Type B pancreatic cell (in vitro differentiated cells): ENCODE measurements at places on chromosomes 5 and 9. TPM values are rescaled to one million over a fixed set of nuclear protein-coding genes. Genes with fewer than 3 reads are reported as not detected.

DNA sequence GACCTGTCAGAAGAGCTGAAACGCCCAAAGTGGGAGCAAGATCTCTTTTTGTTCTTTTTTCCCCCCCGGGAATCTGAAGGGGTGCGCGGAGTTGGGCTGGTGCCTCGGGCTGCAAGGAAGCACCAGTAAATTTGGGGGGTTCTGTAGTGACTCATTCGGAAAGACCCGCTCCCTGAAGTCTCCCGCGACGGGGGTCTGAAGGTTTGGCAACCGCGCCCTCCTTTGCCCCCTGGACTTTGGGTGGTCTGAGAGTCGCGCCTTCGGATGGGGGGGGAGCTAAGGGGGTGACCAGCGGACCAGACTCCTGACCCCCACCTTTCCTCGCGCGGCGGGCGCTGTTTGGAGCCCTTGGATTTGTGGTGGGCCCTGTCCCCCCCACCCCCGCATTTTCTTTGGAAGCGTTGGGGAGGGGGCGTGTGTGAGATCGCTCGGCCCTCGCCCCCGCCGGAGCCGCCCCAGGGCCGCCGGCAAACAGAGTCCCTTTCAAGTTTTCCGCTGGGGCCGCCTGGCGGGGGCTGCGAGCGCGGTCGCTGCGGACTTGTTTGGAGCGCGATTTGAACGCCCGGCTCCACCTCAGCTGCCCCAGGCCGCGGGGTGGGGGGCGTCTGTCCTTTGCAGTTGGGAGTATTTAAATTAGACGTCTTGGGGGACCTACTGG is 2.0 kb downstream of the CXXC5 start:
- peak overlapping the region; percentile 98 for H3K4me3 ChIP-seq
- H3K27ac ChIP-seq, result peak overlapping the region; percentile 91
- peaks cover 45% of the 10 kb centered on the region for H3K4me1 ChIP-seq
- H3K36me3 ChIP-seq, result no peaks in the 10 kb centered on the region
- H3K27me3 ChIP-seq, result peaks cover 4% of the 10 kb centered on the region
- DNase-seq, result no peak

DNA sequence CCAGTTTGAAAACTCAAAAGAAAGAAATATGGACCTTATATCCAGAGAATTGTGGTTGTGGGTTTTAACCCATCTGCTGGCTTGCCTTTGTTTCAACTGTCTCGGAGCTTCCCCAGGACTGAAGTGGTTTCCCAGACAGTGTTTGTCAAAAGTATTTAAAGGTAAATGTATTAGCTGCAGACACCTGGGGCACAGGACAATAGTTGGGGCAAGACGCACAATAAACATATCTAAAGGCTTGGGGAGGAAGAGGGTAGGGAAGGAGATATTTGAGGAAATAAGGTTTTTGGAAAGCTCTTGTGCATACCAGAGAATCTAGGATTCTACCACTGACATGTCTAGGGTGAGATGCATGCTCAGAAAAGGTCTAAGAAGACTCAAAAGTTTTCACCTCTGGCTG is 99.0 kb downstream of the ADAMTS2 start:
- H3K4me3 ChIP-seq, result no peak overlapping the region
- H3K27me3 ChIP-seq, result no peaks in the 10 kb centered on the region
- H3K4me1 ChIP-seq, result peaks cover 4% of the 10 kb centered on the region
- no peaks in the 10 kb centered on the region for H3K36me3 ChIP-seq
- DNase-seq, result no peak

DNA sequence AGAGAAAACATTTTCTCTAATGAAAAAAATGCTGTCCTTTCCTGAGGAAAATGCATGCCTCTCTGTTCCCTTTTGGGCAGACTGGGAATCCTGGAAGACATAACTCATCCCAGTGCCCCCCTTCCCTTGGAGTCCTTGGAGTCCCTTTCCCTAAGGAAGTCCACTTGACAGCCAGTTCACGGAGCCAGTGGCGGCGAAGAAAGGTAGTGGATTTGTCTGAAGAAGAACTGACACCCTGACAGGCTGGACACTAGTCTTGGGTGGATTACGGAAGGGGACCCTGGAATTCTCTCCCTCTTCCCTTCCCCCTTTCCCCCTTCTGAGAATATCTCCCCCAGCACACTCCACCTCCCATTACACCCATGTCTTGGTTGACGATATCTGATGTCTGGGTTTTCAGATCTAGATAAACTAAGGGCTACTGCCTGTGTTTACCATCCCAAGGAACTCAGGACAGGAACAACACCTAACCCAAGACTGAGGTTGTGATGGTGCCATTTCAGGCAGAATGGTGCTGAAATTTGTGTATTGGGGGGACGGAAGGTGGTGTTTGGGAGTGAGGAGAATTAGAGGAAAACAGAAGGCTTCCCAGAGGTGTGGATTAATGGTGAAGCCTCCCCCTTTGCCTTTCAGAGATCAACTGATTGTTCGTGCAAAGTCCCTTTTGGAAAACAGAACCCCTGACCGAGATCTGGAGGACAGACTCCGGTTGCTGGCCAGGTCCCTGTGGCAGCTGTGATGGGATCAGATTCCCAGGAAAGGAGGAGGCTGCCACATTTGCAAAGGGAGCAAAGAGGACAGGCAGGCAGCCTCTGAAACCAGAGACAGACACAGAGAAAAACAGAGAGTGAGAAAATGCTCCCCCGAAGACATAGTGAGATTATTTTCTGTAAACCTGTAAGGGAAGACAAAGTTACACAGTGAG is 704 bp downstream of the SPARC start:
- H3K36me3 ChIP-seq, result peaks cover 11% of the 10 kb centered on the region
- H3K4me3 ChIP-seq, result peak overlapping the region; percentile 97
- peaks cover 8% of the 10 kb centered on the region for H3K27me3 ChIP-seq
- no peak for DNase-seq

DNA sequence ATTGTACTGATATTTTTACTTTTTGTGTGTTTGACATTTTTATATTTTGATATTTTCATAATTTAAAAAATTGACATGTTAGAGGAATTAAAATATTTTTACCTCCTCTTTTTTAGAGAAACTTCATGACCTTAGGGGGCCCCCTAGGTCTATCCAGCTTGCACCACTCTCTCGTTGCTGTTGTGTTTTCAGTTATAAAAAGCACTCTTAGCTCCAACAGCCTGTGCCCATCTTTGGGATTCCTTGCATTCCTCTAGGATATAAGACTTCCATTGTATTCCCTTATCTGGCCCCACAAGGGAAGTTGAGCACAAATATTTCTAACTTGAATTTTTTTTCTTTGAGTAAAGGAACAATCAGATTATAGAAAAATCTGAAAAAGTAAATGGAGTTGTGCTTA is 245.3 kb downstream of the SH3GL2 start:
- H3K36me3 ChIP-seq, result no peaks in the 10 kb centered on the region
- no peak overlapping the region for H3K4me3 ChIP-seq
- no peak for DNase-seq
- H3K27me3 ChIP-seq, result peaks cover 3% of the 10 kb centered on the region

- H3K36me3 ChIP-seq, result peaks cover 6% of the 10 kb centered on the region
- DNase-seq, result no peak
- peaks cover 28% of the 10 kb centered on the region for H3K4me1 ChIP-seq
- H3K27me3 ChIP-seq, result no peaks in the 10 kb centered on the region
Observed at GRCh38 chr5:154388842-154389241, 57.0 kb upstream of the SAP30L start.

DNA sequence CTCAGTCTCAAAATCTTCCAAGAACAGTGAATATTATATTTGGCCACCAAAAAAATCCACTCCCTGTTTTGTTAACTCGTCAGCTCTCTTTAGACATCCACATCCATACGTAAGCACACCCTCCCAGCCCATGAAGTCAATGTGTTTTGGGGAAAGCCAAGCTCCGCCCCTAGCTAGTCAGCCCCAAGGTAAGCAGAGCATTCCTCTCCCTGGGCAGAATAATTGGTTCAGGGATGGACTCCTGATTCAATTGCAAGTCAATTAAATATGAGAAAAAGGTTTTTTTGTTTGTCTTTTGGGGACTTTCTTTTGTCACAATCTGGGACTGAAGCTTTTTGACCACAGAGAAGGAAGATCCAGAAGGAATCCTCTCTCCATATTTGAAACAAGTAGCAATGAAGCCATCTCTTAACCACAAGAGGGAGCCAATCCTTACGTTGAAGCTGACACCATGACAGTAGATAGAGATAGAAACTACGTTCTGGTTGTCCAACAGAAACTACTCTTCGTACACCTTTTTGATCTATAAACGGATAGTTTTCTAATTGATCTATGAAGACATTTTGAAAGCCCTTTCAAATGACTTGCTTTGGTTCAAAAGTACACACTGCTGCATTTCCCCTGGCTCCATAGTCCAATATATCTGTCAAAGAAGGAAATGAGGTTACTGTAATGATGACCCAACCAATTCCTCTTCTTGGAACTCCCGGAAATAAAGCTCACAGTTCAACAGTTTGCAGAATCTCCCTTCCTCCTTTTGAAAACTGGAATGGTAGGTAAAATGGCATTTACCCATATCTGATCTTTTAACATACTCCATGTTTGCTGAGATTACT is 166.4 kb downstream of the TLE1 start:
- H3K36me3 ChIP-seq, result no peaks in the 10 kb centered on the region
- no peak overlapping the region for H3K27ac ChIP-seq
- no peak overlapping the region for H3K4me3 ChIP-seq

DNA sequence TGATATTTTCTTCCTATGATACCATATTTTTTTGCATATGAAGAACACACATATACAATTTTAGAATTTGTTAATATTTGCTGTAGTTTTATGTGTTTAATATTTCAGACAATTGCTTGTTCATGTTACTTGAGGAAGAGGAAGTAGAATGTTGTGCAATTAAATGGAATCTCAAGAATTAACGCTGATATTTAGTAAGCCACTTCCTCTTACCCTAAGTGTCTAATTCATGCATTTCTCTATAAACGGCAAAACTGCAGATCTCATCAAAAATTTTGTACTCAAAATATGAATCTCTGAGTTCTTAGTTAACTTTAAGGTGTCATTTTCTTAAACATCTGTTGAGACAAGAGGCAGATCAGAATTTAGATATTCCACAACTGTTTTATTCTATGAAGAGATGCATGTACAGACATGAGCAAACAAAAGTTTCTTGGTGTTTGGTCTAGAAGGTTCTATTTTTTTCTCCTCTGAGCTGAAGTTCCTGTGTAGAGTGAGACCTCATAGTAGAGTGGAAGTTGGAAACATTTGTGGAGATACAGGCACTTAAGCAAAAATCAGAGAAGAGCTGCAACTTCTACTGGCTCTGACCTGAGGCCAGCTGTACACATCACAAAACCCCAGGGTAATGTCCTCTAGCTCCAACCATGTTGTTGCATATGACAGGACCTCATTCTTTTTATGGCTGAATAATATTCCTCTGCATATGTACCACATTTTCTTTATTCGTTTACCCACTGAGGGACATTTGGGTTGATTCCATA is 16.6 kb upstream of the TGFBI start:
- peak overlapping the region; percentile 25 for H3K27ac ChIP-seq
- H3K36me3 ChIP-seq, result no peaks in the 10 kb centered on the region

DNA sequence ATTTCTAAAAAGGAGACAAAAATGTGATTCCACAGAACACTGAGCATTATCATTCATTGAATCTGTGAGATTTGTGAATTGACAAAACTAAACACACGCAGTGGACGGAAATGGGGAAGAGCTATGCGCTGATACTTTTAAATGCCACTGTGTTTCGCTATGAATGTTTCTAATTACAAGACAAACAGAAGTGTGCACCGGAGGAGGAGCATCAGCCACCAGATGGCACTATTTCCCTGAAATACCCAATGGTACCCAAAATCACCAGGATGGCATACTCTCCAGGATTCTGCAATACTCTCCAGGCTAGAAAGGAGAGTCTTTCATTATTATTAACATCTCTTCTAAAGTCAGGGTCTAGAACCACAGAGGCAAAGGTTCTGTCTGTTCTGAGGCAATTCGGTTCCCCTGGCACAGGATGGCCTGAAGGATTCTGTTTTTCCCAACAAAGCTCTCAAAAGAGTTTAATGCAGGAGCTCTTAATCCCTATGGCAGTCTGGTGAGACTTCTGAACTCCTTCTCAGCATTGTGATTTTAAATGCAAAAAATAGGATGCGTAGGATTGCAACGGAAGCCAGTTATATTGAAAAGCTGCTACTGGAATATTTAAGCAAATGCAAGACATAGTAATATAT is 13.8 kb upstream of the PUM3 start:
- no peak overlapping the region for H3K4me3 ChIP-seq
- H3K4me1 ChIP-seq, result peaks cover 6% of the 10 kb centered on the region
- no peak overlapping the region for H3K27ac ChIP-seq
- no peaks in the 10 kb centered on the region for H3K36me3 ChIP-seq
- peak; percentile 72 for DNase-seq
- H3K27me3 ChIP-seq, result peaks cover 26% of the 10 kb centered on the region

GRCh38 chr5:109937951-109938350 is 248.2 kb downstream of the MAN2A1 start:
- no peak for DNase-seq
- H3K4me1 ChIP-seq, result peaks cover 3% of the 10 kb centered on the region
- no peak overlapping the region for H3K4me3 ChIP-seq

- H3K27me3 ChIP-seq, result no peaks in the 10 kb centered on the region
- peaks cover 3% of the 10 kb centered on the region for H3K4me1 ChIP-seq
- H3K4me3 ChIP-seq, result no peak overlapping the region
- no peak overlapping the region for H3K27ac ChIP-seq
- DNase-seq, result no peak
- no peaks in the 10 kb centered on the region for H3K36me3 ChIP-seq
Observed at GRCh38 chr5:31671339-31671741, 32.4 kb downstream of the PDZD2 start.

SNX18 gene
- 23.6 and 27.1 TPM in 2 replicates for total RNA-seq
